ENCODE measurements at places on chromosomes 4 and X.

DNA sequence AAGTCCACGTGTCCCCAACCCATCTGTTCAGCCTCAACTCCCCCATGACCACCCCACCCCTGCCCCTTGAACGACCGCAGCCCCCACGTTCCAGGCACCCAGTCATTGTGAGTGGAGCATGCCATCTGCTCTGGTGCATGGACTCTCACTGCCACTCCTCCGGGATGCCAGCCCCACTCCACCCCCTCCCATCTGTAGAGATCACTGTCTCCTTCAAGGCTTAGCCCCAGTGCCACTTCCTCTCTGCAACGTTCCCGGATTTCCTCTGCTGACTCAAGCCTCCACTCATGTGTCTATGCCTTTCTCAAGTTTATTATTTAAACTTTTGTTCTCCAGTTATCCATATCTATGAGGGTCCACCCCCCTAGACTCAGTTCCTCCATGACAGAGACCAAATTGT is 54.0 kb downstream of the MAML3 start:
- no peak for DNase-seq

DNA sequence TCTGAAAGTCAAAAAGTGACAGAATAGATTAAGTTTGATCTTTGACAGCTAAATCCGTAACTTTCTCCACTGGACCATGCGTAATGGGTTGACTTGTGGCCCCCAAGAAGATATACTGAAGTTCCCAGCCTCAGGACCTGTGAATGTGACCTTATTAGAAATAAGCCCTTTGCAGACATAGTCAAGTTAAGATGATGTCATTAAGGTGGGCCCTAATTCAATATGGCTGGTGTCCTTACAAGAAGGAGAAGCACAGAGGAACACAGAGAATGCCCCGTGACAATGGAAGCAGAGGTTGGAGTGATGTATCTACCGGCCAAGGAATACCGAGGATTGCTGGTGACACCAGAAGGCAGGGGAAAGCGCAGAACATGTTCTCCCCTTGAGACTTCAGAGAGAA is 14.4 kb downstream of the ENPP6 start:
- DNase-seq: no peak

DNA sequence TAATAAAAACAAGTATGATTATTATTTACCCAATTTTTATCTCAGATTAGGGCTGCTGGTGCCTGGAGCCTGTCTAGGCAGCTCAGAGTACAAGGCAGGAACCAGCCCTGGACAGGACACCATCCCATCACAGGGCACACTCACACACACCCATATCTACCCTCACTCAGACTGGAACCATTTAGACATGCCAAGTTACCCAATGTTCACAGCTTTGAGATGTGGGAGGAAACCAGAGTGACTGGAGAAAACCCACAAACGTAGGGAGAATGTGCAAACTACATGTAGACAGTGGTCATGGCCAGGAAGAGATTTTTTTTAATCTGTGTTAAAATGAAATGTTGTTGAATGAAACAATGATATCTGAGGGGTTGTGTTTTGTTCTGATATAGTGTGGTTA is 35.7 kb upstream of the ADGRA3 start:
- no peak for DNase-seq

DNA sequence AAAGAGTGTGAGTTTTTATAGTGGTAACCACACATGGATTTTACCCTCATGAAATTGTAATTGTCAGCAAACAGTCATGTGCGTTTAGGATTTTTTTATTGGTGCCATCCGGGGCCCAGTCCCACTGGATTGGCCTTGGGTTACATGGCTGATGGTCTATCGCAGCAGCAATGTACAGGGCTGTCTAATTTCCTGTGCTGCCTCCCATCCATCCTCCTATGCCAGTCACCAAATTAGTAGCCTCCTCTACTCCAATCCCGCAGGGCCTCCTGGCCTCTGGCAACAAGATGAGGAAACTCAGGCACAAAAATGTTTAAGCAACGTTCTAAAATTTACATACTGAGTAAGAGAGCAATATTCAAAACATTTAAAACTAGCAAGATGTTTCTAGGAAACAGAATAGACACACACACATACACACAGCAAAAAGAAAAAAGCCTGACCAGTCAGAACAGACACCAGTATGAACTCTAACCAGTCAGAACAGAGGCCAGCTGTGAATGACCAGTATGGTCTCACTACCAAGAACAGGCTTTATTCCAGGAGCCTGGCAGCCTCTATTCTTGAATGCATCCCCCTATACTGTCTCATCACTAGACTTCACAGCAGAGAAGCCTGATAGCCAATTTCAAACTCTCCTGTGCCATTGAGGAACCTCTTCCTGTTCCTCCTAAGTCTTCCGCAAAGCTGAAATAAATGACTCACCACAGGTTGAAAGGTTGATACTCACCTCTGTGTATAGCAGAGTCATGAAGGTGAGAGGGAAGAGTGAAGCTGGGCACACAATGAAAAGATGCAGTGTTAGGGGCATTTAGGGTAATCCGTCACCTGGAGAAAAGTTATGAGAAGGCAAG is 42.6 kb downstream of the CHRNA9 start:
- DNase-seq: no peak

DNA sequence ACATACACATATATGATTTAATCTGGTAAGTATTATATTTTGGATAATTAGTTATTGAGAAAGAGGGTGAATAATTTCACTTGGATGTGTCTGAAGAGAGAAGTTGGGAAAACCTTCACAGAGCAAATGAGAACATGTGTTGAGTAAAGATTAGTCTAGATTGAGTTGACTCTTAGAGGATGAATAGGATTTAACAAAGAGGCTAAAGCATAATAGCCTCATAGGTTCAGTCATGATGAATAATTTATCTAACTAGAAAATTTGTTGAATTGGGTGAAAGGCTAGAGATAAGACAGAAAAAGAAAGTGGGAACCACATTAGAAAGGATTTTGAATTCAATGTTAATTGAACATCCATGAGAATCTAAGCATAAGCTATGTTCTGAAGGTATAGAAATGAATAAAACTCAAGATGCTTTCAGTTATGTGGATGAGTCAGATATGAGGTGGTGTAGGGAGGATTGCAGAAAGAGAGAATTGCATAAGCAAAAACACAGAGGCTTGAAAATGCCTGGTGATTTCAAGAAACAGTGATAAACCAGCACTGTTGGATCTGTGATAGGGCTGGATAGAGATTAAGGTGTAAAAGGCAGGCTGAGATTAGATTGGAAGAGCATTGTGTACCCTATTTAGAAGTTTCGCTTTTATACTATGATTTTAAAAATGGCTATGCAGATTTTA is 207.6 kb upstream of the NR3C2 start:
- DNase-seq: no peak

- DNase-seq: no peak
Measured at GRCh38 chr4:89298788-89299152, 8.8 kb downstream of the GPRIN3 start.

DNA sequence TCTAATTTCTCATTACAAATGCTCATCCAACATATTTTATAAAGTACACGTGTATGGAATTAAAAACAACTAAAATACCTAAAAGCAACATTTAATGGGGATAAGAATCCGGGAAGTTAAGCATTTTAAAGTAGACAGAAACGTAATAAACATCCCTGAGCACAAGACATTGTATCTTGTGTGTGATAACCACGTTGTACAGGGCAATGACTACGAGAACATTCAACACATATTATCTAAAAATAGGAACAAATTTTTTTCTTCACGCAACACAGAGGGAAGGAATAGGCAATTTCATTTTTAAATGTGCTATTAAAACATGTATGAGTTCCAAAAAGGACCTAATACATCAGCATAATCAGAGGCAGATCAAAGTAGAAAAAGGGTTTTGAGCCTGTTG is 49.5 kb downstream of the AMMECR1 start:
- no peak for DNase-seq

DNA sequence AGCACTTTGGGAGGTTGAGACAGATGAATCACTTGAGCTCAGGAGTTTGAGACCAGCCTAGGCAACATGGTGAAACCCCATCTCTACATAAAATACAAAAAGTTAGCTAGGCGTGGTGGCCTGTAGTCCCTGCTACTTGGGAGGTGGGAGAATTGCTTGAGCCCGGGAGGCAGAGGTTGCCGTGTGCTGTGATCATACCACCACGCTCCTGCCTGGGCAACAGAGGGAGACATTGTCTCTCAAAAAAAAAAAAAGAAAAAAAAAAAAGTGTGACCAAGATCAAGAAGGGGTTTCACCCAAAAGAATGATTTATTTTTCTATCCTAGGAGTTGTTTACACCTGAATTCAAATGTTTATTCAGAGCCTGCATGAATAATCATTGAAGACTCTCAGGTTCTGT is 572.4 kb upstream of the GALNT7 start:
- no peak for DNase-seq

Measured in activated CD4-positive, alpha-beta T cell treated with anti-CD3 and anti-CD28 coated beads, Interleukin-2, amount 50 U/mL, for 48 hours (primary cell).